ENCODE measurements at places on chromosomes 13 and 19. TPM values are rescaled to one million over a fixed set of nuclear protein-coding genes. Genes with fewer than 3 reads are reported as not detected.

DNA sequence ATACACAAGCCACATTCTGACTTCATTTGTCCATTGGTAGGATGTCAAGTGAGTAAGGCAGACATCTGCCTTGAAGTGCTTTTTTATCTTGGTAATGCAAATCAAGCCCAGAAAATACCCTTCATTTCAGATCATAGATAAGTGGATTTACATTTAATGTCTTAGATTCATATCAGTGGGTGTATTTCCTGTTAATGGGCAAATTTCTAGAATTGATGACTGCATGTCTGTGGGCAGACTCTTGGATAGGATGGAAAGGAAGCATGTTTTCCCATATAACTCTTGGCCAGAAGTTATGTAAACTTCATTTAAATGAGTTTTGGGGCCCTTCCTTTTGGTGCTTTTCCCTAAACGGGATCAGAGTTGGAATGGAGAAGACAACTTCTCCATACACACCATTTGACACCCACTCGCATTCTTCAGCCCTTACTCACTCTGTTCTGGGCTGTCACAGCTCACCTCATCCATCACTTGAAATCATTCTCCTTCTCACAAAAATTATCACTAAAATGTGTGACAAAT is 154.6 kb downstream of the FLT1 start:
- DNase-seq: no peak

GRCh38 chr13:85659493-85659892 is 139.7 kb downstream of the SLITRK6 start:
- no peak for DNase-seq

The LRRC25 gene
- polyA plus RNA-seq: 2.6 TPM

- DNase-seq: no peak
These were observed 286.6 kb downstream of the PCDH20 start for GRCh38 chr13:61128850-61129645.

All from hindlimb muscle (tissue), 1 donor.